Chondrocyte (in vitro differentiated cells): ENCODE measurements at places on chromosomes 1 and 21. TPM values are rescaled to one million over a fixed set of nuclear protein-coding genes. Genes with fewer than 3 reads are reported as not detected.
A peak's percentile ranks its signal among the peaks of the same experiment; 100 is the strongest.

DNA sequence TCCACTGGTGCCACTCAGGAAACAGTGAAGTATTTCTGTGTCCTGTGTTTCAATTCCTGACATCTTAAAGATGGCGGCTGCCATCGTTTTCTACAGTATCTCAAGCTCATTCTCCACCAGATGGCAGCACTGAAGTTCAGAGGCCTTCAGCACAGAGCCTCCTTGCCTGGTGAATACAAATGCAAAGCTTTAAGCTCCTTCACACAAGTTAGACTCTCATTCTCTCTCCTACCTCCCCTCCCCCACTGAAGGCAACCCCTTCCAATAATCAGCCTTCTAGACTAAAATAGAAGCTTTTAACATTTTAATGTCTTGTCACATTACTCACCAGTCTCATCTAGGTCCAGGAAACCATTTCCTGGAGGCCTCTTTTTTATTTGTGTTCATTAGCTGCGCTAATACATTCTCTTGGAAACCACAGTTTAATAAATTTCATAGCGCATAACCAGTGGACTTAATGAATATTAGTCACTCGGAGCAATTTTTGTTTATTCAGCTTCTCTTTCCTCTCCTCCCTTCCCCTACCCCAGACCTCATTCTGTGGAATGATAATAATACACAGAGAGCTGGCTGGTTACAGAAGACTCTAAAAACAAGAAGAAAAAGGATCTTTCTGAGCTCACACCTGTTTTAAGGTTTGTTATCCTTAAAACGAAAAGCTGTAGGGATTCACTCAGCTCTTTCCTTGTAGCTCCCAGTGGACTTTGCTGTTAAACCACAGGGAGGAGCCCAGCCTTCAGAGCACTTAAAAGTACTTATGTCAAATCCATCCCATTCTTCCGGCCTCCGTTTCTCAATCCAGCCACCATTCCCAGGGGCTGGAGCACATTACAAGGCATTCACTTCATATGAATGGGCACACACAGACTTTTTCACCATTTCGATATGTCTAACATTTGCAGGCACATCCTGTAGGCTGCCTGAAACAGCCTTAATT lies 384.9 kb downstream of the HLX start:
- no peaks in the 10 kb centered on the region for H3K36me3 ChIP-seq
- no peak for DNase-seq
- H3K27me3 ChIP-seq = peaks cover 8% of the 10 kb centered on the region

GRCh38 chr1:159444511-159444910 lies 5.0 kb downstream of the OR10J1 start:
- no peaks in the 10 kb centered on the region for H3K4me1 ChIP-seq
- no peaks in the 10 kb centered on the region for H3K36me3 ChIP-seq
- H3K4me3 ChIP-seq = no peak overlapping the region
- H3K27ac ChIP-seq = no peak overlapping the region

DNA sequence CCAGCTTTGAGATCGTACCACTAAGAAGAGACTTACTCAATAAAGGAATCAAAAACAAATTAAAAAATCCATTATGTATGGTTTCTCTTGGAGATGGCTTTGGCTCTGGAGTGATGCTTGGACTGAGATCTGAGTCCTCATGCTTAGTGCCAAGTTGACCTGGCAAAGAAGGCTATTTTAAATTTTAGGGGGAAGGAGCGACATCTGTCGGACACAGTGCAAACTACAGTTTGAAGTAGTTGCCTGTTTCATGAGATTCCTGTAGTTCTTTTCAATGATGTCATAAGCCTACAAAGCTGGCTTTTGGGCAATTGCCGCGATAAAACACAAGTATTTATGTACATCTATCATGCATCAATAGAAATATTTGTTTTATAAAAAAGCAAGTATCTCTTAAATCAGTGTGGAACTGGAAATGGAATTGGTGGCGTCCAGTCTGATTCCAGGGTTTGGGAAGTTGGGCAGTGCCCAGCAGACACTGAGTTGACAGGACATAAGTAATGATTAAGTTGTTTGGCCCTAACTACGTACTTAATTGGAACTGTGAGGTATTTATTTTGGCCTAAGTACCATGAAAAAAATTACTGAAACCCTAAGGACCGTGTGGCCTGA lies 50.0 kb downstream of the TBCE start:
- no peak overlapping the region for H3K27ac ChIP-seq
- no peak for DNase-seq
- H3K36me3 ChIP-seq = peaks cover 2% of the 10 kb centered on the region
- H3K4me3 ChIP-seq = no peak overlapping the region

The BATF3 gene
- total RNA-seq = 0.36 to 3.7 TPM (median 1.7 TPM) in 3 replicates

The PALMD gene
- total RNA-seq = 6.2 to 16.5 TPM (median 6.9 TPM) in 3 replicates

The TRABD2B gene
- total RNA-seq = 0.44 to 0.90 TPM (median 0.68 TPM) in 3 replicates

GRCh38 chr1:234902774-234903547 lies 225.7 kb downstream of the TOMM20 start:
- H3K4me3 ChIP-seq = no peak overlapping the region
- peak; percentile 28 for DNase-seq
- H3K27ac ChIP-seq = no peak overlapping the region
- H3K36me3 ChIP-seq = no peaks in the 10 kb centered on the region

- no peak overlapping the region for H3K27ac ChIP-seq
- peaks cover 7% of the 10 kb centered on the region for H3K4me1 ChIP-seq
- no peaks in the 10 kb centered on the region for H3K36me3 ChIP-seq
- H3K4me3 ChIP-seq = no peak overlapping the region
Measured at GRCh38 chr1:220426989-220427388, 100.9 kb upstream of the MARK1 start.

GRCh38 chr1:234782791-234783190 lies 172.8 kb upstream of the IRF2BP2 start:
- no peak overlapping the region for H3K27ac ChIP-seq
- no peak overlapping the region for H3K4me3 ChIP-seq
- H3K4me1 ChIP-seq = peaks cover 6% of the 10 kb centered on the region

GRCh38 chr1:53837646-53837923 lies 511 bp downstream of the NDC1 start:
- H3K27me3 ChIP-seq = no peaks in the 10 kb centered on the region
- H3K4me1 ChIP-seq = peaks cover 28% of the 10 kb centered on the region
- peaks cover 2% of the 10 kb centered on the region for H3K36me3 ChIP-seq
- DNase-seq = no peak
- peak overlapping the region; percentile 97 for H3K4me3 ChIP-seq
- H3K27ac ChIP-seq = peak overlapping the region; percentile 94

DNA sequence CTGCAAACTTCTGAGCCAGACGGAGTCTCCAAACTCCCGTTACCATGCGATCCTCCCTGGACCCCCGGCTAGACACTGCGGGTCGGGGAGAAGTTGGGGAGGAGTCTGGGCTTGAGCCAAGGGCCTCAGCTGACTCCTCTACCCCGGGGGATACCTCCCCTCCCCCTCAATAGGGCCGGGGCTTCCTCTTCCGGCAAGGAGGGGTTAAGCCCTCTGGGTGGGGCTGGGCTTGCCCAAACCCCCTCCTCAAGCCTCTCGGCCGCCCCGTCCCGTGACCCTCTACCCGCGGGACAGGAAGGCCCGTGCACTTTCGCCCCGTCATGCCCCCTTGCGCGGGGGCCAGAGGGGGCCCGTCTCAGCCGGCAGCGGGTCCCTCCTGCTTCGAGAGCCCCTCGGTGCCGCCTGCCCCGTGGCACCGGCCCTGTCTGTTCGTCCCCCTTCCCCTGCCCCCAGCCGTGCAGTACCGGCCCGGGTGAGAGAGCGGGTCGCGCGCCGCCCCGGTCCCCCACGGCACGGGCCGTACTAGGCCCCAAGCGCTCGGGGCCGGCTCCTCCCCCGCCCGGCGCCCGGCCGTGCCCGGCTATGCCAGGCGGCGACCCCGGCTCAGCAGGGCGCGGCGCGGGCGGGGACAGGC lies 652 bp downstream of the ARL8A start:
- no peaks in the 10 kb centered on the region for H3K27me3 ChIP-seq
- H3K27ac ChIP-seq = peak overlapping the region; percentile 90
- no peak for DNase-seq
- H3K4me1 ChIP-seq = peaks cover 31% of the 10 kb centered on the region
- peaks cover 1% of the 10 kb centered on the region for H3K36me3 ChIP-seq

DNA sequence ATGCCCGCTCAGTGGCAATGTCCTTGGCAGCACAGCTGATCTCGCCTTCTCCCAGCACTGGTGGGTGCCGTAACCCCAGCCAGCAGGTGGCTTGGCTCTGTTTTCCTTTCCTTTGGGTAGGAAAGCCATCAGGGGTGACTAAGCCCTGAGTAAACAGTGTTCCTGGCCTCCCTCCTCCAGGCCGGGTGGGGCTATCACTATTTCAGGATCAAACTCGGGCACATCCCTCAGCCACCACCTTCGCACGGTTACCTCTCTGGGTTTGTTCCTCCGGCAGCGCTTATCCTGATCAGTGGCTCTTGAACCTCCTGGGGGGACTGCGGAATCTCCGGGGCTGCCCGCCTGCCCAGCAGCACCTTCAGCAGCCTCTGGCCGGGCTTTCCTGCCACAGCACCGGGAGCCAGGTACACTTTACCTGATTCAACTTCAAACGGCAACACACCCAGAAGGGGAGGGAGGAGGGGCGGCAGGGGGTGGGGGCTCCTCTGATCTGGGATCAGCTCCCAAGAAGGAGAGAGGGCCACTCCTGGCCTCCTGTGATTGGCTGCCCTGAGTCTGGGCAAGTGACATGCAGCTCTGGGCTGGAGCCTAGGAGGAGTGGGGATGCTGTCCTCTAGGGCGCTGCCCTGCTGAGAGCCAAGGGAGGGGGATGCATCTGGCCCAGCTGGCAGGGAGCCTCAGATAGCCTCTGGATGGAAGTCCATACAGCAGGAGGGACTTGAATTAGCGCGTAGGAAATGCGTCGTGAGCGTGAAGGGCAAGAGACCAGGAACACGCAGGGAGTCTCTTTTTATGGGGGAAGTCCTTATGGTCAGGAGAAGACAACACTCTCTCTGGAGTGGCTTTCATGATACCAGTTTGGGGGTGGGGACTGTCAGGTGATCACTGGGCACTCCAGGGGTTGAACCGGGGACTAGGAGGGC lies at the start of gene ASCL5:
Gene ASCL5, minus strand, starts transcription at position 353 of the 923 bp plus-strand sequence. CDS start 11,812 bp downstream, outside the sequence.
- peaks cover 6% of the 10 kb centered on the region for H3K4me1 ChIP-seq
- H3K36me3 ChIP-seq = peaks cover 3% of the 10 kb centered on the region
- H3K4me3 ChIP-seq = no peak within 1 kb of the TSS
- no peak for DNase-seq
- peaks cover 8% of the 10 kb centered on the region for H3K27me3 ChIP-seq
- no peak within 1 kb of the TSS for H3K27ac ChIP-seq
